ENCODE measurements at places on chromosomes 5 and 9.

DNA sequence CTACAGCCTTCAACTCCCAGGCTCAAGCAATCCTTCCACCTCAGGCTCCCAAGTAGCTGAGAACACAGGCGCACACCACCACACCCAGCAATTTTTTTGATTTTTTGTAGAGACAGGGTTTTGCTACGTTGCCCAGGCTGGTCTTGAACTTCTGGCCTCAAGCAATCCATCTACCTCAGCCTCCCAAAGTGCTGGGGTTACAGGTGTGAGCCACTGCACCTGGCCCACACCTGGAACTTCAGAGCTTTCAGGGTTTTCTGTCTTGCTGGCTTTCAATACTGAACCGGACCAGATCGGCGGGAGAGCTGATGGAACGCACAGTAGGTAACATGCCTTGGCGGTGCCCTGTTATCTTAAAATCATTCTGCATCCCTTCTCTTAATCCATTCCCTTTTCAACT is 30.8 kb downstream of the IPPK start:
- no peak for DNase-seq

DNA sequence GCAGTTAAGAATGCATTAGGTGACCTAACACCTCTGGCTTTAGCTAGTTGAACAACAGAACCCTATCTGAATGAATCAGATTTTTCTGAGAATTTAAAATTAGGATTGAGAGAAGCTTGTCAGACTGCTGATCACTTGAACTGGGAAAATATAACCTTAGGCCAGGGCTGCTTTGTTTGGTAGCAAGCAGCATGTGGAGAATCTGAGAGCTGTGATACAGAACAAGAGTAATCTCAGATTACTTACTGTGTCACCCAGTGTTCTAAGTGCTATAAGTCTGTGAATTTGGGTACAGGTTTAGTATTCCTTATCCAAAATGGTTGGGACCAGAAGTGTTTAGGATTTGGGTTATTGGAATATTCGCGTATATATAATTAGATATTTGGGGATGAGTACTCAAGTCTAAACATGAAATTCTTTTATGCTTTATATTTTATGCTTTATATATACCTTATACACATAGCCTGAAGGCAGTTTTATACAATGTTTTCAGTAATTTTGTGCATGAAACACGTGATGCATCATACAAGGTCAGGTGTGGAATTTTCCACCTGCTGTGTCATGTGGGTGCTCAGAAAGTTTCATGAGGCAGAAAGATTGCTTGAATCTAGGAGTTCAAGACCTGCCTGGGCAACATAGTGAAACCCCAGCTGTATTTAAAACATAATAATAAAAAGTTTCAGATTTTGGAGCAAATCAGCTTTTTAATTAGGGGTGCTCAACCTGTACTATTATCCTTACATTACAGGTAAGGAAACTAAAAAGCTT is 8.3 kb upstream of the CHD1 start:
- DNase-seq = no peak

DNA sequence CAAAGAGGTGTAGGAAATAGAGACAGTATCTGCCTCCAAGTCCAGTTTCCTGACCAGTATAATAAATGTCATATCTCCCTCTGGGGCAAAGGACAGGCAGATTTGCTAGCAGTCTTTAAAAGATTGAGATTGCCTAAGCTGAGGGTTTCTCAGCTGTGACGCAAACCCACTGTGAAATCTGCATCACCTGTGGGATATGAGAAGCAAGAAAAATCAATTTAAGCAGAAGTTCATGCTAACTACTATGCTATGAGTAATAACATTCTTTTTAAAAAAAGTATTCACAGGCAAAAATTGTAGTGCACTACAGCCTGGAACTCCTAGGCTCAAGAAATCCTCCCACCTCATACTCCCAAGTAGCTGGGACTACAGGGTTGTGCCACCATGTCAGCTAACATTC is 168.1 kb upstream of the POC5 start:
- no peak for DNase-seq

DNA sequence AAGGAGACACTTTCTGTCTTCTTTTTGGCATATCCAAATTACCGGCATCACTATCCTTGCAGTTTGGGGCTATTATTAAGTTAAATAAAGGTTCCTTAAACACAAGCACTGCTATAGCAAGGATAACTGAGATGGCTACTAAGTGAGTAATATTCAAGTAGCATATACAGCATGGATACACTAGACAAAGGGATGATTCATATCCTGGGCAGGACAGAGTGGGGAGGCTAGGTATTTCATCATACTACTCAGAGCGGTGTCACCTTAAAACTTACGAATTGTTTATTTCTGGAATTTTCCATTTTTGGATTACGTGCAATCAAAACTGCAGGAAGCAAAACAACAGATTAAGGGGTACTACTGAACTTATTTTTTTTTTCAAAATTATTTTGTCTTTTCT is 54.1 kb downstream of the FER start:
- no peak for DNase-seq

DNA sequence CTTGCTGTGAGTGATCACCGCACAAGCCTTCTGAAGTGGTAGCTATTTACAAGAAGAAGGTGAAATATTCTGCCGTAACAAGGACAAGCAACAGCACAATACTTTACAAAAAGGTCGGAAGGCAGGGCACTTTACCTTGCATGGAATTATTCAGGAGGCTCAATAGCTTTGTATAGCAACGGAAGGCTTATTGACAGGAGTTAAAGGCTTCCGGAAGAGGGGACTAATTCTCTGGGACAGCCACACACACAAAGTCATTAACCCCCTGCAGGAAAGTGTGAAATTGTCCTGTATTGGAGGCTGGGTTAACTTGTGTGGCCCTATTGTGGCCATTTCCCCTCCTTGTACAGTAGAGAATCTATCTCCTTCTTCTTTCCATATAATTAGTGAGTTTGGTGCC is 199.3 kb upstream of the SEMA6A start:
- no peak for DNase-seq

DNA sequence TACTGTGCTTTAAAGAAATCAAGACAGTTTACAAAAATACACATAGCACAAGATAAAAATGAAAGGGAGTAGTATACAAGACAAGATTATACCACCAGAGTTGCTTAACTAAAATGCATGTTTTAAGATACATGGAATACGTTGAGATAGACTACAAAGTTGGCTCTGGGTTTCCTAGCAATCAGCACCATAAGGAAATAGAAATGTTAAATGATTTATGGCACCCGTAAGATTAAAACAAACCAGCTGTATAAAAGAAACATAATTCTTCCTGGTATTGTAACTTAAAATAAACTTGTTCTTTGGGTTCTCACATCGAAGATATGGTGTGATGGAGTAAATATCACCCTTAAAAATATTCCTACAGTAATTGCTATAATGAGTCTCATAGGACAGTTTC is 9.9 kb upstream of the CSNK1G3 start:
- no peak for DNase-seq

- no peak for DNase-seq
Observed at GRCh38 chr9:34825775-34826174, 115.8 kb upstream of the CCL21 start.

- DNase-seq = no peak
Observed at GRCh38 chr9:110850401-110851135, 182.0 kb downstream of the MUSK start.

DNA sequence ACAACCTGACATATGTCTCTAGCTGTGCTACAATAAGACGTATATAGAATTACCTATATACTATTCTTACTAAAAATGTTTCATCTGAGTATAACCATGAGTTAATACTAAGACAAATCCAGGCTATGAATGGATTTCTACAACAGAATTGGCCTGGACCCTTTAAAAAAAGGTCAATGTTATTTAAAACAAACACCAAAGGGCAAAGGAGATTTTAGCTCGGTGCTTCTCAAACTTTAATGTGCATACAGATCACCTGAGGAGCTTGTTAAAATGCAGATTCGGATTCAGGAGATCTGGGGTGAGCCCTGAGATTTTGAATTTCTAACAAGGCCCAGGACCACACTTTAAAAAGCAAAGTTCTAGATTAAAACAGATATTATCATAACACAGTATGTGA is 6.5 kb downstream of the TNFSF8 start:
- DNase-seq = no peak

GRCh38 chr9:132849185-132849706 is 28.8 kb downstream of the AK8 start:
- DNase-seq = no peak

DNA sequence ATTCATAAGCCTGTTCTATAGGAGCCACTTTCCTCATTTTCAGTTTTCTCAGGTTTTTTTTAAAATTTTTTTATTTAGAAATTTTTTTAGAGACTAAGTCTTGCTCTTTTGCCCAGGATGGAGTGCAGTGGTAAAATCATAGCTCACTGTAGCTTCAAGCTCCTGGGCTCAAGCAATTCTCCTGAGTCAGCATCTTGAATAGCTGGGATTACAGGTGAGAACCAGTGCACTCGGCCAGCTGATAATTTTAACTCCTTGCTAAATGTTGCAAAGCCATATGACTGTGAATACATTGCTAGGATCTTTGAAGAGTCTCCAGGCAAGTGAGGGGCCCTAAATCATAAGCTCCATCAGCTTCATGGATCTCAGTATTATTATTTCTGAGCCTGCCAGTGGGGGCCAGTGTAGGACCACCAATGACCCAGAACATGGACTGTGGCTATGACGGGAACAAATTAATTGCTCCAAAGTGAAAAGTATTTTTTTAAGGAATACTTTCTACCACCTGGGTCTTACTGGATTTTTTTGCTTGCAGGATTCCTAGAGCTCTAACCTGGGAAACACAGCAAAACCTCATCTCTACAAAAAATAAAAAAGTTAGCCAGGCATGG is 5.7 kb upstream of the GAPVD1 start:
- DNase-seq = no peak

DNA sequence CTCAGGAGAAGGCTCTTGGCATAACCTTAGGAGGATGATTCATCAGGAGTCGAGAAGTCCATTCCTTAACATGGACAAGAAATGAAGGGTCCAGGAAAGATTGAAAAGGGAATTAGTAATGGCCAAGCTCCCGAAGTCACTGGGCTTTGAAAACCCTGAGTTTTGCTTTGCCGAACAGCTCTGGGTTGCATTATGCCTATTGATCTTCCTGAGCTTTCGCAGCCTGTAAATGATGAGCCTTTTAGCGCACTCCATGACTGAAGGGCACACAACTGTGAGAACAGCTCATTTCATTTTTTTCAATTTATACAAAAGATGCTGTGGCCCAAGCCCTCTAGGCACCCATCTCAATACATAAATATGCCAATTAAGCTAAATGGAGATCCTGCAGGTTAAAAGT is 25.0 kb upstream of the PUM3 start:
- no peak for DNase-seq

GRCh38 chr5:179865491-179866240 is 7.0 kb upstream of the MRNIP start:
- no peak for DNase-seq

DNA sequence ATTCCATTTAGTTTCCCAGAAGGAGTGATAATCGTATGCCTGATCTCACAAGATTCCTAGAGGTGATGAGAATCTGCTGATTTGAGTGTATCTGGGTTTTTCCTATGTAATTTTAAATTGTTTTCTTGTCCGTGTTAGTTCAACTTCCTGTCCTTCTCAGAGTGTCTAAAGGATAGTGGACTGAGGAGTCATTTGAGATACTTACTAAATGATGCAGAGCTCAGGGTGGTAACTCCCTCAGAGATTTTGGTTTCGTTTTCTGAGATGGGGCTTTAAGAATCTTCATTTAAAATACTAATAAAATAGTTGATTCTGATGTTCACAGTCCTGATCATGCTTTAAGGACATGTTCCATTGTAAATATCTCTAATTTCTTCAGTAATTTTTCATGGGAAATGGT is 30.3 kb downstream of the MELK start:
- DNase-seq = no peak

DNA sequence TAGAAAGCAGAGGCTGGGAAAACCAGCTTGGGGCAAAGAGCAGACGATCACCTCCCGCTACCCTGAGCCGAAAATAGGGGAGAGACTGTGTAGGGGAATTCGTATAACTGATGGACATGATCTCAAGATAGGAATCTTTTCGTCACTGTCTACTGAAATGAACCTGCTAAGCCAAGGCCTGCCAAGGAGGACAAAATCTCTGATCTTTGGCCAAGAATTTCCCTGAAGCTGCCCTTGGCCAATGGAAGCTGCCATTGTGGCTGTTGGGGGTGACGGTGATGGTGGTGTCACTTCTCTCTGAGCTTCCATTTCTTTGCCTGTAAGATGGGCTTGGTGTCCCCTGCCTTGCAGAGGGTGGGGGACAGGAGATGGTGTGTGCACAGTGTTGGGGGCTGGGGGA is 3.3 kb upstream of the PTGES start:
- DNase-seq = no peak

GRCh38 chr9:82295181-82295580 is 306.6 kb downstream of the SPATA31D1 start:
- DNase-seq = no peak

- DNase-seq = no peak
Observed at GRCh38 chr5:102778478-102778877, 23.4 kb downstream of the PAM start.

GRCh38 chr5:67350618-67351201 is 154.1 kb upstream of the CD180 start:
- peak; percentile 3 for DNase-seq

GRCh38 chr9:131370638-131371037 is 23.2 kb upstream of the PRRC2B start:
- no peak for DNase-seq

- DNase-seq = no peak
Observed at GRCh38 chr5:116668390-116668789, 93.8 kb upstream of the SEMA6A start.

GRCh38 chr5:81852291-81853029 is 101.6 kb upstream of the SSBP2 start:
- DNase-seq = no peak

GRCh38 chr5:112686675-112687074 is 51.0 kb upstream of the APC start:
- DNase-seq = no peak

- DNase-seq = no peak
Observed at GRCh38 chr9:69213647-69214046, 39.6 kb downstream of the TJP2 start.

DNA sequence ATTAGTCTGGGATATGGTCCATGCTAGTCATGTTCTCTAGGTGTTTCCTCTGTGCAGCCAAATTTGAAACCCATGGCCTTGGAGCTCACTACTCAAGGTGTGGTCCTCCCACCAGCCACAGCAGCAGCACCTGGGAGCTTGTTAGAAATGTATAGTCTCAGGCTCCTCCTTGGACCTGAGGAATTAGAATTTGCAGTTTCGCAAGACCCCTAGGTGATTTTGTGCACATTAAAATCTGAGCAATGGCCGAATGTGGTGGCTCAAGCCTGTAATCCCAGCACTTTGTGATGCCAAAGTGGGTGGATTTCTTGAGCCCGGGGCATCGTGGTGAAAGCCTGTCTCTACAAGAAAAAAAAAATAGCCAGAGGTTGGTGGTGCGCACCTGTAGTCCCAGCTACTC is 72.3 kb upstream of the NEK6 start:
- DNase-seq = no peak
